ENCODE measurements at places on chromosomes 7 and 10.
A peak's percentile ranks its signal among the peaks of the same experiment; 100 is the strongest.

DNA sequence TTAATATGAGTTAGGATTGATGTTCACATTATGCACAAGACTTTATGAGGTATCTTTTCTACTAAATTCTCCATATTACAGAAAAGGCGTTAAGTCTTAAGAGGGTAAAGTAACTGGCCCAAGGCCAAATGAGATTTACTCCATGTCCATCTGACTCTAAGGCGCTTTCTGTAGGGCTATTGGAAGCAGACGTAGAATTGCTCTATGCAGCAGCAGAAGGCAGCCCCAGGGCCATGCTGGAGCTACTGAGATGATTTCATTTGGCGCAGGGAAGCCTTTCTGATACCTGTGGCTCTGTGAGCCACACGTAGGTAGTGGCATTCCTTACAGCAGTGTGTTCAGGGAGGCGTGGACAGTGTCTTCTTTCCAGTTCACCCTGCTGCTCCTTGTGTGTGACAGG, 133.1 kb downstream of the SH2D4B start:
- no peak for DNase-seq

GRCh38 chr10:102309236-102309635, 63.9 kb downstream of the GBF1 start:
- DNase-seq: no peak

DNA sequence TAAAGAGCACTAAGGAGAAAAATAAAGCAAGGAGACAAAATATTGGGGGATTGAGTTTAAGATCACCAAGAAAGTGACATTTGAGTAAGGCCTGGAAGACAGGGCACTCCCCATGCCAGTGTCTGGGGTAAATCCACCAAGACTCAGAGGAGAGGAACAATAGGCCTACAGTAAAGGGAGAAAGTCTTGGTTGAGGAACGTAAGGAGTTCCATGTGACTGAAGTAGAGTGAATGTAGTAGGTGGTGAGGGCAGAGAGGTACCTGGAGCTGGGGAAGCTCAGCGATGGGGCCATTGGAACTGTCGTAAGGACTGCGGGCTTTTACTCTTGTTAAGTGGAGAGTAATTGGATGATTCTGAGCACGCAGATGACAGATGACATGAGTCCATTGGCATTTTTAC, 69.4 kb downstream of the CPED1 start:
- no peak for DNase-seq

DNA sequence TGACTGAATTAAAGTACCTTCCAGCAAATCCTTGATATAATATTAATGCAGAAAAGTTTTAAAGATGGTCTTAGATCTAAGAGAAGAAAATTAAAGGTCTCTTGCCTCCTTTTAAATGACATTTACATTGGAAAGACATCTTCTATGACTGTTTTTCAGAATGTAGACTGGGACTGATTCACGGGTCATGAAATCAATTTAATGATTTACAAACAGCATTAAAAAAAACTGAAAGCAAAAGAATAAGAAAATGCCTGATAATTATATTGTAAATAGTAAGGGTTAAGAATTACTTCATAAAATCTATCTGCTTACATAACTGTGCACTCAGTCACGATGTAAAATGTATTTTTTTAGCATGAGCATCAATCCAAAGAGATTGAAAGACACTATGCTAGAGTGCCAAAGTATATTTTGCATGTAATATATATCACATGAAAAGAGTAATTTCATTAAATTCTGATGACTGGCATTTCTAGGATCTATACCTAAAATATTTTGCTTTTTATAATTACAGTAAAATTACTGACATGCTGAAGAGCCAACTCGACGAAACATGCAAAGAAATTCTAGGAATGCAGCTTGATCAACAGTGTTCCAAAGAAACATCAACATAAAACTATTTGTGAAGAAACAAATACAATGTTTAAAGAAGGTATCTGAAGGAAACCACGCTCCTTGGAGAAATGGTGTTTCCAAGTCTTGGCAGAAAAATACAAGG, 35.1 kb downstream of the RTKN2 start:
- no peak for DNase-seq

GRCh38 chr7:33500703-33501701, 371.6 kb downstream of the BBS9 start:
- no peak for DNase-seq

DNA sequence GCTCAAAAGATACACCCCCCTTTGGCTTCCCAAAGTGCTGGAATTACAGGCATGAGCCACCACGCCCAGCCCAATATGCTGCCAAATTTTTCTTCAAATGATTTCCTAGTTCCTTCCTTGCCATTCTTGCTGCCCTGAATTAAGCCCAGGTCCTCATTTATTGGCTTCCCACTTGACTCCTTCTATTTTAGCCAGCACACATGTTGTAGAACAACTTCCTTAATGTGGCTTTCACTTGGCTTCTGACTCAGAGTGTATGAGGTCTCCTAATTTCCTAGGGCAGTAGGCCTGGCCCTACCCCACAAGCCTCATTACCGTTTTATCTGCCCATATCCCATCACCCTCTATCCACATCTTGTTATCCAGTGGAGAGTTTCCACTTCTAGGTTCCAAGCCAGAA, 21.8 kb upstream of the HIPK2 start:
- no peak for DNase-seq

DNA sequence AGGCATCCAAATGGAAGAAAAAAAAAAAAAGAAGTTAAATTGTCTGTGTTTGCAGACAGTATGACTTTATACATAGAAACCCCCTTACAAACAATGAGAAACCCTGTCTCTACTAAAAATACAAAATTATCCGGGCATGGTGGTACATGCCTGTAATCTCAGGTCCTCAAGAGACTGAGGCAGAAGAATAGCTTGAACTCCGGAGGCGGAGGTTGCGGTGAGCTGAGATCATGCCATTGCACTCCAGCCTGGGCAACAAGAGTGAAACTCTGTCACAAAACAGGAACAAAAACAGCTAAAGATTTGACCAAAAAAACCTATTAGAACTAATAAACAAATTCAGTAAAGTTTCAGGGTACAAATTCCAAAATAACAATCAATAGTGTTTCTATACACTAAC, 385.8 kb upstream of the GRM3 start:
- no peak for DNase-seq

DNA sequence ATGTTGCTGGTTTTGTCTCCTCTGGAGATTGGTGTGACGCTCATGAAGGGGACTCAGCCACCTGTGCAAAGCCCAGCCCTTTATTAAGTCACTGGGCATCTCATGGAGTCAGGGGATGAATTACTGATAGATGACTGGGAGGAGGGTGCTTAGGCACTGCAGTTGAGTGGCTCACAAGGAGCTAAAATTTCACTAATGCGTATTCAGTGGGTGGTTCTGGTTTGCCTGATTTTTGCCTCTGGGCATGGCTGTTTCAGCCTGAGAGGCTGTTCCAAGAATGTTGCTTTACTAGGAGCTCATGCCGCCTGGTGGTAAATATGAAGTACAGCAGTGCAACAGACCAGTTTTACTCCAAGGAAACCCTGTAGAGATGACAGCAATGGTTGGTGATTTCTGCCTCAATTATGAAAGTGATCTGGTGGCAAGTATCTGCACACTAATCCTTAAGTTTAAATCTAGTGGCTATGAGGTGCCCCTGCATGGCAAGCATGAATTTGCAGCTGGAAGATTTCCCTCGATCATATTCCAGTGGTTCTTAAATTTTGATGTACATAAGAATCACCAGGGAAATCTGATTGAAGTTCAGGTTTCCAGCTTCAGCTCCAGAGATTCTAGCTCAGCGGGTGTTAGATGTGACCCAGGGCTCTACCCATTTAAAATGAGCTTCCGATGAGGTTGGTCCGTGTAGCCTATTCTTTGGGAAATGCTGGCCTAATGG, 19.9 kb downstream of the ACTA2 start:
- peak; percentile 83 for DNase-seq

GRCh38 chr7:30752979-30753378, 1.0 kb downstream of the INMT start:
- no peak for DNase-seq

- no peak for DNase-seq
Observed at GRCh38 chr7:137007001-137007694, 138.7 kb downstream of the CHRM2 start.

GRCh38 chr7:111005445-111005844, 85.5 kb upstream of the LRRN3 start:
- no peak for DNase-seq

DNA sequence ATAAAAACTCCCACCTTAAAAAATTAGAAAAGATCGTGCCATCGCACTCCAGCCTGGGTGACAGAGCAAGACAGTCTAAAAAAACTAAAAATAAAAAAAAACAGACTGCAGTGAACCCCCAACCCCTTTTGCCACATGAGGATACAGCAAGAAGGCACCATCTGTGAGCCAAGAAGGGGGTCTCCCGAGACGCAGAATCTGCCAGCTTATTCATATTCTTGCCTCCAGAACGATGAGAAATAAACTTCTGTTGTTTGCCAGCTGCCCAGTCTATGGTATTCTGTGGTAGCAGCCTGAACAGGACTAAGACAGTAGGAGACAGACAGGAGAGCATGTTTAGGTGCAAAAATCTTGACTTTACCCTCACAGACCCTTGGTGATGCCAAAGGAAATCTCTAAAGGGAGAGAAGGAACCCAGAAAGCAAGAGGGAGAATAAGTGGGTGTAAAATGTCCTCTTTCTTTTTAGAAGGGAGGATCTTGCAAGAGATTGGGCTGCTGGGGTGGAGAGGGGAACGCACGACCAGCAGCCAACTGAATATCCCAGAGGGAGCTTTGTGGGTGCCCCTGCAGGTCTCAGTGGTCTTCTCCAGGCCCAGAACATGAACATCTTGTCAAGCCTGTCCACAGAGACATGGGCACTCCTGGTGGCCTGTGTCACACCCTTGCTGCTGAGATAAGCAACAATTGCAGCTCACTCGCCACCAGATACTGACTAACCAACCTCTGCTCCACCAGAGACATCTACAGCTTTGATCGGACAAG, 400.7 kb upstream of the FOXK1 start:
- no peak for DNase-seq

- no peak for DNase-seq
Observed at GRCh38 chr7:4195660-4196059, 486.4 kb upstream of the FOXK1 start.
